Thoracic aorta endothelial cell (primary cell): ENCODE measurements at places on chromosomes 16 and 17. TPM values are rescaled to one million over a fixed set of nuclear protein-coding genes. Genes with fewer than 3 reads are reported as not detected.

STAT3 gene
- total RNA-seq = 153 and 160 TPM in 2 replicates

PNMT gene
- total RNA-seq = not detected in 2 replicates

SLFN14 gene
- total RNA-seq = not detected in 2 replicates

KIF2B gene
- total RNA-seq = not detected in 2 replicates

TMUB2 gene
- total RNA-seq = 17.7 and 20.2 TPM in 2 replicates

PRSS8 gene
- total RNA-seq = not detected in 2 replicates

CSF3 gene
- total RNA-seq = 0.80 and 8.0 TPM in 2 replicates

NARF gene
- total RNA-seq = 74.0 and 97.5 TPM in 2 replicates

SMTNL2 gene
- total RNA-seq = not detected in 2 replicates

ORC6 gene
- 25.9 and 26.0 TPM in 2 replicates for total RNA-seq

PPP1R27 gene
- not detected in 2 replicates for total RNA-seq

KCNJ18 gene
- not detected in 2 replicates for total RNA-seq

DHRS7C gene
- total RNA-seq = not detected in 2 replicates

P2RX5 gene
- 0.27 and 1.7 TPM in 2 replicates for total RNA-seq

TEX14 gene
- under 0.01 and 0.07 TPM in 2 replicates for total RNA-seq

TMC7 gene
- 4.2 and 5.6 TPM in 2 replicates for total RNA-seq

SOX8 gene
- 0.29 and 0.40 TPM in 2 replicates for total RNA-seq

WNT3 gene
- total RNA-seq = 0.93 and 2.6 TPM in 2 replicates

LHX1 gene
- total RNA-seq = not detected in 2 replicates

TAT gene
- not detected in 2 replicates for total RNA-seq

C1QTNF1 gene
- total RNA-seq = 4.1 and 6.8 TPM in 2 replicates

HAP1 gene
- total RNA-seq = 0.07 and 0.53 TPM in 2 replicates

ZFPM1 gene
- 3.5 and 4.7 TPM in 2 replicates for total RNA-seq

PABPN1L gene
- not detected in 2 replicates for total RNA-seq

RGS11 gene
- 3.1 and 3.6 TPM in 2 replicates for total RNA-seq

DHX58 gene
- 3.9 and 5.9 TPM in 2 replicates for total RNA-seq

KRTAP2-1 gene
- total RNA-seq = not detected in 2 replicates

CACNG4 gene
- not detected in 2 replicates for total RNA-seq

SKAP1 gene
- 0.36 TPM in 1 of 2 replicates, not detected in the other for total RNA-seq

WFDC1 gene
- not detected in 2 replicates for total RNA-seq

SULT1A2 gene
- 0.36 and 1.1 TPM in 2 replicates for total RNA-seq

DNAAF8 gene
- 0.14 and 0.93 TPM in 2 replicates for total RNA-seq

TPPP3 gene
- total RNA-seq = 0.07 TPM in 1 of 2 replicates, not detected in the other

OR3A2 gene
- total RNA-seq = not detected in 2 replicates

MNT gene
- total RNA-seq = 7.3 and 8.6 TPM in 2 replicates

ATAD5 gene
- total RNA-seq = 17.3 and 19.4 TPM in 2 replicates

KRTAP4-5 gene
- total RNA-seq = not detected in 2 replicates

SPATA22 gene
- total RNA-seq = 0.40 and 0.65 TPM in 2 replicates

SLC12A3 gene
- total RNA-seq = not detected in 2 replicates

PLA2G10 gene
- total RNA-seq = not detected in 2 replicates

SRSF2 gene
- 302 and 338 TPM in 2 replicates for total RNA-seq

RAPGEFL1 gene
- 3.2 and 3.8 TPM in 2 replicates for total RNA-seq

HOXB1 gene
- total RNA-seq = not detected in 2 replicates

ABCA8 gene
- total RNA-seq = 15.8 and 77.7 TPM in 2 replicates

CDRT15L2 gene
- not detected in 2 replicates for total RNA-seq

TNFRSF17 gene
- total RNA-seq = not detected in 2 replicates

ACSM2B gene
- 0.07 TPM in 1 of 2 replicates, not detected in the other for total RNA-seq

CYB561 gene
- total RNA-seq = 22.1 and 24.5 TPM in 2 replicates

TPSG1 gene
- not detected in 2 replicates for total RNA-seq

IKZF3 gene
- total RNA-seq = not detected in 2 replicates

GLIS2 gene
- total RNA-seq = 1.2 and 2.2 TPM in 2 replicates

SLC5A10 gene
- total RNA-seq = not detected in 2 replicates

PPY gene
- total RNA-seq = not detected in 2 replicates

KRT25 gene
- not detected in 2 replicates for total RNA-seq
